ENCODE measurements at places on chromosomes 6 and 20. TPM values are rescaled to one million over a fixed set of nuclear protein-coding genes. Genes with fewer than 3 reads are reported as not detected.
A peak's percentile ranks its signal among the peaks of the same experiment; 100 is the strongest.

GRCh38 chr6:46638650-46639049, 14.0 kb downstream of the CYP39A1 start:
- DNase-seq: no peak

GRCh38 chr6:38982470-38982869, 66.1 kb upstream of the GLP1R start:
- DNase-seq: no peak

The MOXD1 gene
- total RNA-seq: 3.5 TPM

GRCh38 chr20:57874141-57874540, 164.3 kb upstream of the PMEPA1 start:
- no peak for DNase-seq

- DNase-seq: peak; percentile 19
Measured at GRCh38 chr6:141123049-141123448, 1009.7 kb upstream of the GJE1 start.

DNA sequence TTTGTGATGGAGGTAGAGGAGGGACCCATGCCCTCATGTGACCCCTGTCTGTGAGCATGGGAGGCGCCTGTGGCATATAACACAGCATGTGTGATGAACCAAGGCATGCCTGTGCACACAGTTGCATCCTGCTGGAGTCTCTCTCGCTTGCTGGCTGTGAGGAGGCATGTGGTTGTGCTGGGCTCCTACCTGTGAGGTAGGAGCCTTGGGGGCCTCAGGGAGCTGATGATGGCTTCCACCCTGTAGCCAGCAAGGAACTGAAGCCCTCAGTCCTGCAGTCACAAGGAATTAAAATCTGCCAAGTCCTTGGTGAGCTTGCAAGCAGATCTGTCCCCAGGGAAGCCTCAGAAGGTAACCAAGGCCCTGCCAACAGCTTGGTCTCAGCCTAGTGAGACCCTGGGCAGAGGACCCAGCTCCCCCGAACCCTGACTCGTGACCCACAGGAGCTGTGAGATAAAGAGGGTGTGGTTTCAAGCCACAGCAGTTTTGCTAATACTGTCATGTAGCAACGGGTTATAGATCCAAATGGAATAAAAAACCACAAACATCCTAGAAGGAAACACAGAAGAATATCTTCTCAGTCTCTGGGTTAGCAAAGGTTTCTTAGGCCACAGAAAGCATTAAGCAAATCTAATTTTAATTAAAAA, 145.7 kb downstream of the WDR27 start:
- peak; percentile 10 for DNase-seq

The AIF1 gene
- total RNA-seq: not detected

DNA sequence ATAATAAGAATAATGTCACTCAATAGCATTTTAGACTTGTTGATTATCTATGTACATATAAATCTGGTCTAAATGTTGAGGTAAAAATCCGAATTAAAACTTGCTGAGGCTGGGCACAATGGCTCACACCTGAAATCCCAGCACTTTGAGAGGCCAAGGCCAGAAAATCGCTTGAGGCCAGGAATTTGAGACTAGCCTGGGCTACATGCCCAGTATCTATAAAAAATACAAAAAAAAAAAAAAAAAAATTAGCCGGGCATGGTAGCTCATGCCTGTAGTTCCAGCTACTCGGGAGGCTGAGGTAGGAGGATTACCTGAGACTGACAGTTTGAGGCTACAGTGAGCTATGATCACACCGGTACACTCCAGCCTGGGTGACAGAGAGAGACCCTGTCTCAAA, 34.2 kb upstream of the SUPT3H start:
- no peak for DNase-seq

DNA sequence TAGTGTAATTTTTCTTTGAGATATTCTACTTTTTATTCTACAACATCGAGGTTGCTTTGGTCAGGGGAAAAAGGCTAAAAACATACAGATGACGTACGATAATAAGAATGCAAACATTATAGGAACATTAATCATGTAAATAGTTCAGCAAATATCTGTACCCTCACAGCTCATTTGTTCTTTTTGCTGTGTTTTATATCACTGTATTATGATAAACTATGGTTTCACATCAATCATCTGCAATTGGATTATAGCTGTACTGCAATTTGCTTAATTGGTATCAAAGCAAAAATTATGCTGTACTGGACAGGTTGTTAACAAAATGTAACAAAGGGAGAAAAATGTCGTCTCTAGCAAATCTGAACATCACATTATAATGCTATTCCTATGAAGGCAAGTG, 597.1 kb downstream of the EPHA7 start:
- DNase-seq: no peak

The FAXC gene
- total RNA-seq: 7.4 TPM

The SMOC2 gene
- total RNA-seq: 0.93 TPM

The ARG1 gene
- total RNA-seq: not detected

- no peak for DNase-seq
Measured at GRCh38 chr6:257774-258173, 34.5 kb upstream of the DUSP22 start.

DNA sequence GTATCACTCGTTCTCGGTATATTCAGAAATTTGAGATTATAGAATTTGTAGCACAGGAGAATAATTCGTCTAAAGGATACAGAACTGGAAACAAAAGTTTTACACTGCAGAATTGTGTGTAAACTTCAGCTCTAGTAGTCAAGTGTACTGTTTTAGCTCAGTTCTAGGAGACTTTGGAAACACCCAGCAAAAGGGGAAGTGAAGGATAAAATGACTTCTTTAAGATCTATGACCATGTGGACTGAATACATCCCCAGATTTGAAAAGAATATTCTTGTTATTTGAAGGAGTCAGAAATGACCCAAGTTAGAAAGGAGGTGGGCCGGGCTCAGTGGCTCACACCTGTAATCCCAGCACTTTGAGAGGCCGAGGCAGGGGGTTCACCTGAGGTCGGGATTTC, 174.0 kb upstream of the FOXQ1 start:
- no peak for DNase-seq

- DNase-seq: no peak
Measured at GRCh38 chr20:1856424-1856823, 38.8 kb upstream of the SIRPA start.

The BFSP1 gene
- total RNA-seq: 4.2 TPM

- peak; percentile 53 for DNase-seq
Measured at GRCh38 chr20:8589956-8590355, 457.9 kb downstream of the PLCB1 start.

DNA sequence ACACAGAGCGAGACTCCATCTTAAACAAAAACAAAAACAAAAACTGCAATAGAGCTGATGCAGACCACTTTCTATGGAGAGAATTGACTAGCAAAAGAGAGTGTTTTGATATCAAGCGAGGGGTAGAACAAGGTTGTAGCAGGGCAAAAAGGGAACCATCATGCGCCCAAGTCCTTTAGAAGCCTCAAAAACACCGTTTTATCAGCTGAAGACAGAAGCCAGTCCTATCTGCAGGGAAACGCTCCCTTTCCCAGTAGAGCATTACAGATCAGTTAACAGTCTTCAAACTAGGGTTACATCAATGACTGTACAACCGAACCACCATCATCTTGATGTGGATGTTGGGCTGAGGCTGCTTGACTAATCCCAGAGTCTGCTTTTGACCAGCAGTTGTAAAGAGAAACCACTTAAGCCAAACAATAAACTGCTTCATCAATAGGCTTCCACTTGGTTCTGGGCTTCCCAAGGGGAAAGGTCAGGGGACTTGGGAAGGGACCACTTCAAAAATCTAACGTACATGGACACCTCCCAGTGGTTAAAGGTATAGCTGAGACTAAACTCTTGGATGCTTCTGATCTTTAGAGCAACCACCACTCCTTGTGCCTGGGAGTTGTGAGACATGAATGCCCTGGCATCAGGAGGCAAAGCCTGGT, 59.6 kb upstream of the SPDEF start:
- no peak for DNase-seq

DNA sequence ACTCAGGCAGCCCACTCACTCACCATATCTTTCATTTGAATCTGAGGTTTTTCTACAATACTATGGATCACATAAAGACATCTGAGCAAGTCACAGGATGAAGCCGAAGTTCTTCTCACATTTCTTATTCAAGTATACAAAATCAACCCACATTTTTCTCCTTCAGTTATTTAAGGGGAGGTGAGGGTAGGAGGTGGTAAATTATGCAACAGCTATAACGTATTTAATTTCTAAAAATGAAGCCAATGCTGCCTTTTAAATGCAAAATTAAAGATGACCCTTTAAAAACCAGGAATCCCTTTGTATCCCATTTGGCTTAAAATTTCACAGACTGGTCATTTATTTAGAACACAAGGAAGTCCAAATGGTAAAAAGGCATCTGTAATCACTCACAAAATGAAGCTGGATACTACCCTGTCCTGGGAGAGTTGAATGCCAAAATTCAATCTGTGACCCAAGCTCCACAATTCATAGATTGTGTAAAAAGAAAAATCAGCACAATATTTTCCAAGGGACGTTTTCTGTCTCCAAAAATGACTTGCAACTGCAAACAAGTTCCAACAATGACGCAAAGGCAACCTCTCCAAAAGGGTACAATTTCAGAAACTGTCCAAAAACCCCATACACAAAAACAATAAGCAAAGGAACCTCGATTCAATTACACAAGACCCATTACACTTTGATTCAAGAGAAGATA, 48.8 kb downstream of the EPB41L2 start:
- DNase-seq: no peak

- no peak for DNase-seq
Measured at GRCh38 chr20:48564982-48565539, 262.7 kb downstream of the PREX1 start.

DNA sequence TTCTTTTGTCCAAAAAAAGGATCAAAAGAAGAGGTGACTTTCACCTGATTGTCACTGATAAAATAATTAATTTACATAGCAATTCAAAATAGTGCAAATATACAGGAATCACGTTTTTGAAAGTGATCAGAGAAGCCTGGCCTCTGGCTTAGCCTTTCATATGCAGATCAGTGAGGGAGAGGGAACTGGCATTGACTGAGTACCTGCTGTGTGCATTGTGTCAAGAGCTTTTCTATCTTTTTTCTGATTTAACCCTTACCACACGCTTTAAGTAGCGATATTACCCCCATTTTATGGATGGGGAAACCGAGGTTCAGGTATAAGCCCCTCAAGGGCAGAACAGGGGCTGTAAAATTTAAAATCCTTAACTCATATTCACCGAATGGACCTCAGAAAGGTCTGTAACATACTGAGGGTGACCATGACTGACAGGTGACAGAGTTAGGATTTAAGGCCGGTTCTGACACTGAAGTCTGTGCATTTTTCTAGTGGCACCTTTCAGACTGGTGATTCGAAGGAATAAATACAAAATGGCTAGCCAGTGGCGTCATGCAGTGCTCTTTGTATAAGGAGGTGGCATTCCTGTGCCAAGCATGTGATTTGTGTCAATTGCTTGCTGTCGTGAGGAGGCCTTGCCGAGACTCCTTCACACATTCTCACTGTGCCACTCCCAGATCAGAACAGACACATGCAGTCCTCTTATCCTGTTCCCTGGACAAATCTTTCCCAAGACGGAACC, 310.2 kb downstream of the TSHZ2 start:
- no peak for DNase-seq

DNA sequence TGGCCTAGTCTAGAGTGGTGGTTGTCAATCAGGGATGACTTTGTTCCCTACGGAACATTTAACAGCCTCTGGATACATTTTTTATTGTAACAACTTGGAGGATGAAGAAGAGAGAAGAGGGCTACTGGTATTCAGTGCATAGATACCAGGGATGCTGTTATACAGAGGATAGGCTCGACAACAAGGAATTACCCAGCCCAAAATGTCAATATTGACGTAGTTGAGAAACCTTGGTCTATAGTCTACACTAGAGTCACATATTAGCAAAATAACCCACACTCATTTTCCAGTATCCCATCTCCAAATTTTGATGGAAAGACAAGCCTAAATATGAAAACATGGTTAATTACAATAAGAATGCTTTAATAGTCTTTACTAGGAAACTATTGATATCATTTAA, 195.1 kb downstream of the PKHD1 start:
- no peak for DNase-seq

- no peak for DNase-seq
Measured at GRCh38 chr6:170140129-170140528, 150.7 kb downstream of the DLL1 start.

The VWA7 gene
- total RNA-seq: 0.54 TPM

DNA sequence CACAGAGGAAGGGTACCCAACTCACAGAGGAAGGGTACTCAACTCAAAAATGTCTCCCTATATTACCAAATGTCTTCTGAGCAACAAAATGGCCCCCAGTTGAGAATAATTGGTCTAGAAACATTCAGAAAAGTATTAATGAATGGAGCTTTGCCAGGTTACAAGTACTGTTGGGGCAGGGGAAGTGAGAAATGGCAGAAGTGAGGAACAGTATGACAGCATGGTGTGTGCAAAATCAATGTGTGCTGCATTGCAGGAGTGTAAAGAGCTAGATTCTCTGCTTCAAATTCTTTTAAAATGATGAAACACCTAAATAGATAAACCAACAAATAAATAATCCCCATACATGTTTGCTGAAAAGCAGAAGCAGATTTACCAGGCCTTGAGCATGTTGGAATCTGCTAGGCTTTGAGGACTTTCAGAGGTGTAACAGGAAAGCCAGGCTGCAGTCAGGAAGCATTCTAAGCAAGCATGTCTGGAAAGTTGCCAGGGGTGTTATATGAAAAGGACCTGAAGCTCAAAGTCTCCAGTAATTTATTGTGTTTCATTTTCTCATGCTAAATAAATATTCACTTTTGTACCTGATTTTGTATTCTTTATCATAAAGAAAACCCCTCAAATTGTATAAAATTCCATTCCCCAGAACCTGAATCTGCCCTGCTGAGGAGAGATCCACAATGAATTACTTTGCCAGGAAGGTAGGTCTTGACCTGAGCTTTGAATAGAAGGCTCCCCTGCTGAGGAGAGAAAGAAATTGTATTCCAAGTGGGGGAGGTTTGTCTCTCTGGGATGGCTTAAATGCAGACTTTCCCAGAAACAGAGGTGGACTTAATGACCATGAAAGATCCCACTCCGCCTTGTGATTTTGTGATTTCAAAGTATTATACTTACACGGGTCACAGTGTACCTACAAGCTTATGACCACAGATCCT, 265.0 kb upstream of the MARCKS start:
- no peak for DNase-seq

- DNase-seq: no peak
Measured at GRCh38 chr6:110522427-110522826, 46.0 kb upstream of the SLC22A16 start.

GRCh38 chr20:53763707-53764414, 170.2 kb upstream of the ZNF217 start:
- peak; percentile 79 for DNase-seq

DNA sequence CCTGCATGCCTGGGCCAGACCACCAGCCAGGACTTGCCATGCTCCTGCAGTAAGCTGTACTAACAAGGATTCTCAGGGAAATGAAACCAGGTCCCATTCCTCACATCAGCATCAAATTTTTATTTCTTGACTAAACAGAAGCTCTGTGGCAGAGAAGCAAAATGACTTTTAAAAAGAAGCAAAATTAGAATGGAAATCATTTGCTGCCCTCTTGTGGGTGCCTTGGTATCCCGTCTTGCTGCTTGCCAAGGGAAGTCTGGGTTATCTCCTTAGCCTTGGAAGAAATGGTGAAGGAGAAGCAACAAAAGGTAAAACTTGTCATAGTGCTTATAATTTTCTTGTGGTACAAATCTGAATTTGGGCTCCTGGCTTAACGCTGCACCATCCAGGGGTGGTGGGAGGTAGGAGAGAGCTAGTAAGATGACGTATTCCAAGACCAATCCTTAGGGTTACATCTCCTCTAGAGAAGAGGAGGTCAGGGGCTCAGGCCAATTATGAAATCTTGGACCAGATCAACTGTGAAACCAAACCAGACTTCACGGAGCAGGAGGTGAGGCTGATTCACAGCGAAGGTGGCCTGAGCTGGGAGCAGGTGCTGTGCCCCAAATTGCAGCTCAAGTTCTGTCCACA, 107.5 kb downstream of the FAXC start:
- DNase-seq: peak; percentile 24
